GM03348 (cell line): ENCODE measurements at places on chromosomes 5 and 9.

DNA sequence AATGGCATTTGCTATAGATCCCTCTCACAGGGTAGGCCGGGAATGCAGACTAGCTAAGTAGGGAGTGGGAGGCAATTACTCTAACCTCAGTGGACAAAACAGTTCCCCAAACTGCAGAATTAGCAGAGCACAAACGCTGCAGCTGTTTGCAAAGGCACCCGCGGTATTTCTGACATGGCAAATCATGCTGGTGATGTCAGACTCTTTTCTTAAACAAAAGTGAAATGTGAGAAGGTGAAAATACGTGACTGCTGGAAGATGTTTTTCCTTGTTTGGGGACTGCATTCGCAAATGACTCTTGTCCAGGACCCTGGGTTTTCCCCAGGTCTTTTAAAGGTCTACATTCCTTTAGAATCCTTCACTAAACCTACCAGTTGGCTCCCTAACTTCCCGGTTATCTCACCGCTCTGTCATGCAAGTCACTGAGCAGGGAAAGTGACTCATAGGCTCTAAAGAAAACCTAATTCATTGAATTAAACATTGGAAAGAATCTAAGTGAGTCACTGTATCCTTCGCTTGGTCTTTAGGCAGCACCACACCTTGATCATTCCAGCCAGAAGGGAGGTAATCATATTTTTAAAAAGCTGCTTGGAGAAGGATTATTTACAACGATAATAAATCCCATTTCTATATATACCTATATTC lies 91.5 kb upstream of the DNAH5 start:
- peak; percentile 85 for DNase-seq

DNA sequence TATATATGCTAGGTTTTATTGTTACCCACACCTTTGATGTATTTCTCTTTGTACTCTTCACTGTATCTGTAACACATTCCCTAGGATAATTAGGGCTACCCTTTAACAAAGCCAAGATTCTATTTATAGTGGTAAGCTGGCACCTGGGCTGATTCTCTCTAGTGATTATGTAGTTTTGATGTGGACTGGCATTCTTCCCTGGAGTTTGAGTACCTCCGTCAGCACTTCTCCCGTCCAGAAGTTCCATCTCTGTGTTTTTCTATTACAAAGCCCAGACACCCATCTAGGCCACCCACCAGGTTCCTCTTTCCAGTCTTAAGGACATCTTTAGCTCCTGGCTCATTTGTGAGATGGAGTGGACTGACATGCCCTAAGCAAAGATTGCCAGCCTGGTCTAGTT lies 55.9 kb upstream of the CDKN2B start:
- no peak for DNase-seq

DNA sequence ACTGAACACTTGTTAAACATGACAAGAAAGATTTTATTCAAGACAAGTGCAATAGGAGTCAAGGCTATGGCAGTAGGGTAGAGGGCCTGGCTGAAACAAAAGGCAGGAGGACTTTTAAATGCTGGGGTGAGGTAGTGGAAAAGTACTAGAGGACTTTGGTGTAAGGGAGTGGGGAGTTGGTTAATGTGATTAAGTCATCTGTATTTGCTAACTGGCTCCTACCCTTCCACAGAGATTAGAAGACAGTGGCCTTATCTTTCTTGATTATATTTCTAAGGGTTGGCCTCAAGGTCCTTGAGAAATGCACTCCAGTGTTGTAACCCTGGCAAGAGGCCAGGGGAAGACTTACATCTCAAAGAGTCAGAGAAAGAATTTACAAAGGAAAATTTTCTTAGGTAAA lies 160.2 kb upstream of the FTMT start:
- no peak for DNase-seq

GRCh38 chr9:89810431-89810830 lies 205.6 kb downstream of the GADD45G start:
- DNase-seq, result no peak

DNA sequence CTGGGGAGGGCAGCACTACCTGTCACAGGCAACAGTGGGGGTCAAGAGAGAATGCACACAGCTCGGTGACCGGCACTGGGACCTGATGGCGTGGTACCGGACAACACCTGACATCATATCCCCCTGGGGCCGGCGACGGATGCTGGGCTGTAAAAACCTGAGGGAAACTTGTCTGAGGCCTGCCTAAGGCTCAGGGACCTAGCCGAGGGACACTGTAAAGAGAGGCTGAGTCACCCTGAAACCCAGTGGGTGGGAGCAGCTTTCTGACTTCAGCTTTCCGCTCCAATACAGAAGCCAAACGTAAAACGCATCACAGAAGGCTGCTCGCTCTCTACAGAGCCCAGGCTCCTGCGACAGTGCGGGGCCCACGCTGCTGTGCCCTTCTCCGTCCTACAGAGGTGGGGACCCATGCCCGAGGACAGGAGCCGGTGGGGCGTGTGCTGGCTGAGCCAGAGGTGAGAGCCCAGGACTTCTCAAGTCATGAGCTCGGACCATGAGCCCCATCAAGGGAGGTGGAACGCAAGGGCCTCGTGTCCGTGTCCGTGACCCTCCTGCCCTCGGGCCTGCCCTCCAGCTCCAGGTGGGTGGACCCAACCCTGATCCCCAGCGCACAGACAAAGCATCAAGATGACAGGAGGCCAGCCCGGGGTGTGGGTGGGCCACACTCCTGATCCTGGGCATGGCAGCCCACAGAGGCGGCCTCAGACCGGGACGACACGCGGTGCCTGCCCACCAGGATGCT lies 5.3 kb downstream of the RALGDS start:
- no peak for DNase-seq

DNA sequence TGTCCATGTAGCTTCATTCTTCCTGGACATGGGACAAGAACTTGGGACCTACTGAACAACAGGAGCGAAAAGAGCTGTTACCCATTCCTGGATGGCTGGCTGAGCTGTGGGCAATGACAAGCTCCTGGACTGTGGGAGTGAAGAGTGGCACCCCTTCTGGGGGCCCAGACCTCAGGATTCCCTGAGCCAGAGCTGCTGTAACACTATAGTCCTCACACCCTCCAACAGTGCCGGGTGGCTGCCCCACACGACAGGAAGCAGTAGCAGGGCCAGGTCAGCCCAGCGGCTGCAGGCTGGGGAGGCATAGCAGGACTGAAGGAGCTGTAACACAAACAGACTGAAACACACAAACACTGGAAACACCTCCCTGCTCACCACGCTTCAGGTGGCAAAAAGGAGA lies 169.7 kb upstream of the IRX2 start:
- DNase-seq, result no peak

DNA sequence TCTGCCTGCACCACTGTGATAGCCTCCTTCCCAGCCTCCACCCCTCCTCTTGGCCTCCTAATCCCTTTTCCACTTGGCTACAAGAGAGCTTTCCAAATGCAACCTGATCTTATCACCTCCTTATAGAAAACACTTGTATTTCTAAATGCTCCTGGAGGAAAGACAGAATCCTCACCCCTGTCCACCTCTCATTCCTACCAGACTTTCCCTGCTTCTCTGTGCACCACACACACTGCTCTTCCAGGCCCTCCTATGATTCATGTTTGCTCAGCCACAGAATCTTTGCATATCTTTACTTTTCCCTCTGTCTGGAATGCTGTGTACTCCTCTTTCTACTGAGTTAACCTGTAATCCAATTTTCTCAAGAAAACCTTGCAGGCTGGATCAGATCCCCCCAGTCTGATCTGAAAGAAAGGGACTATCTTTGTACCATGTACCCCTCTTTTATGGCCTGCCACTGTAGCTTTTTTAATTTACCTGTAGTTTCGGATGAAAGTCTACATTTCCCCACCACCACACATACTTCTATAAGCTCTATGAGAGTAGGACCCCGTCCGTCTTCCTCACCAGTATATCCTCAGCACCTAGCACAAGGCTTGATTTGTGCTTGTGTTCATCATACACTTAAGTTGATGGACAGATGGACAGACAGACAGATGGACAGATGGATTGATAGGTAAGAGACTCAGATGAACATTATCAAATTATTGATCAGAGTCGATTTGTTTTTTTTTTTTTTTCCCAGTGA lies 95.3 kb downstream of the GALNT10 start:
- peak; percentile 69 for DNase-seq

- DNase-seq, result peak; percentile 29
These were observed 67.2 kb upstream of the IFNE start for GRCh38 chr9:21549251-21549765.

GRCh38 chr5:23007236-23007635 lies 154.1 kb upstream of the CDH12 start:
- DNase-seq, result no peak

GRCh38 chr9:93812410-93812668 lies 142.8 kb downstream of the BARX1 start:
- DNase-seq, result no peak

DNA sequence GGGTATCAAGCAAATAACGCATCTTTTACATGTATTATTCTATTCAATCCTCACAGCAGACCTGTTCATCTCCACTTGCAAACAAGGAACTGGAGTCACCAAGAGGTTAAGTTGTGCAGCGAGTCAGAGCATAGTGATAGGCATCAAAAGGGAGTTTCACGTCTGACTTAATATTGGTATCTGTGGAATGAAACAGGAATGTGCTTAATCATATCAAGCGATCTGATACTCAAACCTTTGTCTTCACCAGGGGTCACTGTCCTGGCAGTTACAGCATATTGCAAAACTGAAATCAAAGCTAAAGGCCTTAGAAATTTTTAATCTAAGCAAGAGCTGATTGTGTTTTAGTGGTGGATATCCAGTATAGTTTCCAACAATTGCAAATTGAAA lies 271.6 kb downstream of the PLK2 start:
- DNase-seq, result peak; percentile 62

- DNase-seq, result no peak
These were observed 113.3 kb upstream of the CCDC152 start for GRCh38 chr5:42643360-42643759.

GRCh38 chr9:97615439-97616072 lies 17.6 kb downstream of the TSTD2 start:
- peak; percentile 70 for DNase-seq

DNA sequence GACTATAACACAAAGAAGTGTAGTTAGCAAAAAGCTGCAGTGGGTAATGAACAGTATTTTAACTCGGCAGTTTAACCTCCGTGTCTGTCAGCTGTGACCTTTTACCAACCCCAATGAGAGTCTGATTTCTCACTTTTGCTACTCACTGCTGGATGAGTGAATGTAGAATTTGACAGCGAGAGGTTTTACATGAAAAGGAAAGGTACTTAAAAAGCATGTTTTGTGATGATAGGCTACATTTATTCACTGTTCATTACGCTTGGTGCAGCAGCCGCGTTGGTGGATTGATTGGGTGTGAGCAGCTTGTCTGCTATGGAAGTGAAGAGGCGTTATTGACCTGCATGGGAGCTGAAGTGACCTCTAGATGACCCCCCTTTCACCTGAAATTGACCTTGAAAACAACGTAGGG lies 867.7 kb downstream of the NR2F1-AS1 start:
- no peak for DNase-seq

DNA sequence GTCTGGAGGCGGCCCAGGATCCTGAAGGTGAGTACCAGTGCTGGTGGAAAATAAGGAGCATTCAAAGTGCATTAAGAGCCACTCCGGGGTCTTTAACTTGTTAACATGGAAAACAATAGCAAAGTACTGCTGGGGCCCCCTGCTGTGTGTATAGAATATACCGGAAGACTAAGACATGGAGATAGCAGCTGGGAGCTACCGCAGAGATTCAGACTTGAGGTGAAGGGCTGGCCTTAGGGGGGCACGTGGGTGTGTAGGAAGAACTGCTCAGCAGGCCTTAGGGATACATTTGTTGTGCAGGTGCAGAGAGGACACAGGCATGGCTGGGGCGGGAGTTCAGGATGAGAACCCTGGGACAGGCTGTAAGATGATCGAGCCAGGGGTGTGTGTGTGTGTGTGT lies 1.2 kb upstream of the DMRT1 start:
- DNase-seq, result no peak

- DNase-seq, result no peak
These were observed 13.8 kb downstream of the PROP1 start for GRCh38 chr5:177982072-177982727.

DNA sequence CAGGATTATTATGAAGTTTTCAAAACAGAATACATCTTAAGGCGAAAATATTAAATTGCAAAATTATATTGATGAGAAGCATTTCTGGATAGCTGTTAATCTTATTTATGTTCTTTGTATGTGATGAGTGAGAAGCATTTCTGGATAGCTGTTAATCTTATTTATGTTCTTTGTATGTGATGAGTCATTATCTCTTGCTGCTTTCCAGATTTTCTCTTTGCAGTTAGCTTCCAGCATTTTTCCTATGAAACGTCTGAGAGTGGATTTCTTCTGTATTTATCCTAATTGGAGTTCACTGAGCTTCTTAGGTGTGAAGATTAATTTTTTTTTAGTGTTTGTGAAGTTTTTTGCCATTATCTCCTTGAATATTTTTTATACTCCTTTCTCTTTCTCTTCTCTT lies 8.2 kb downstream of the TMEM232 start:
- DNase-seq, result peak; percentile 11

GRCh38 chr5:141848744-141849414 lies 29.3 kb downstream of the PCDH1 start:
- peak; percentile 47 for DNase-seq

- DNase-seq, result no peak
These were observed 24.8 kb upstream of the TOMM5 start for GRCh38 chr9:37617161-37617560.

- DNase-seq, result no peak
These were observed 100.1 kb downstream of the CDC42SE2 start for GRCh38 chr5:131363811-131364506.

GRCh38 chr5:124605541-124605940 lies 140.9 kb downstream of the ZNF608 start:
- DNase-seq, result no peak

DNA sequence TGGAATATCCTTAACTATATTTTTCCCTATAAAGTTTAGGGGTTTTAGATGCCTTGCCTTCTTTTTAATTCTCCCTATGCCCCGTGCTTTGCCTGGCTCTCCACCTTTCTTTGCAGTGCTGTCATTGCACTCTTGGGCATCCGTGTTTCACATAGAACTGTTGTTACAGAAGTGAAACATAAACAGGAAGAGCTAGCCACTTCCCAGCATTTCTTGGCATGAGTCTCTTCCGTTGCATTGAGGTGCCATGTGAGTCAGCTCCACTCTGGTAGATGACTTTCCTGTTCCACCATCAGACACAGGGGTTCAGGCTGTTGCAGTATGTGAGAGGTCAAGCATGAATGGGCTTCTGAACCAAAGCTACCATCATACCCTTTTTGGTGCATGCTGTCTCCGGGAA lies 73.4 kb downstream of the ANGPTL2 start:
- peak; percentile 79 for DNase-seq

DNA sequence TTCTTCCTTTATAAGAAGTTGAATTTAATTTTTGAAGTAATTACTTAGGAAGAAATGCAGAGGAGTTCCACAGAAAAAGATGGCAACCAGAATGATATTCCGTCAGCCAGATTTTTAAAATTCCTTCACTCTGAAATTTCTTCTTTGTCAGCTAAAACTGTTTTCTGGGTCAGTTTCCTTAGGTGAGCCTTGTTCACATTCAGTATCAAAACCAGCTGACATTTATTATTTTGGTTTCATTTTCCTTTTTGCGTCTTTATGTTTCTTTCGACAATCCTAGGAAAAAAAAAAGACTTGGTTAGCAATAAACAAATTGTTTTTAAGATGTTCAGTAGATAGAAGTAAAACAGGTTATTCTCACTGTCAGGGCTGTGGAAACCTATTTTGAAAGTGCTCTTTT lies 4.1 kb upstream of the IARS1 start:
- DNase-seq, result no peak

DNA sequence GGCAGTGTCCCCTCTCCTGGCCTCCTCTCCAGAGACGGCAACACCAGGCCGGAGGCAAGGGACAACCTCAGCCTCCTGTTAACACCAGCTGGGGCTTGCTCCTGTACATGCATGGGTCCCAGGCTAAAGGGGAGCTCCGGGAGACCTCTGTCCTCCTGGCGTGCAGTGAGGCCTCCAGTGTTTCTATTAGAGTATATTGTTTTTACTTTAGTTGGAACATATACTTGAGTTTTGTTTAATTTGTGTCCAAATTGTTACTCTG lies 12.0 kb upstream of the IRX2 start:
- no peak for DNase-seq
